Stimulated activated CD8-positive, alpha-beta memory T cell treated with anti-CD3 and anti-CD28 coated beads, Interleukin-15, amount 100 ng/mL, for 1 hour (primary cell): ENCODE measurements at places on chromosomes 3 and 15.

DNA sequence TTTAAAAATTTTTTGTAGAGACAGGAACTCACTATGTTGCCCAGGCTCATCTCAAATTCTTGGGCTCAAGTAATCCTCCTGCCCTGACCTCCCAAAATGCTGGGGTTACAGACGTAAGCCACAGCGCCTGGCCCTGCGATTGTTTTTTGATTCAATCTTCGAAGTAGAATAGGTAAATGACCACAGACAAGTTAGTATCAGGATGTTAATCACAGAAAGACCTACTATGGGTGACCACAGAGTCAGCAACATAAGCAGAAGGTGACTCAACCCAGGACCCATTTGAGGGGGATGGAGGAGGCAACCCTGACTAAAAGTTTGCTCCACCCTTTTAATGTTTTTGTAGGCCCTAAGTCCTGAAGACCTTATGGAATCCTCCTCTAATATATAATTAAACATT lies 10.0 kb upstream of the USP3 start:
- no peak for DNase-seq

GRCh38 chr3:26703519-26703918 lies 80.9 kb downstream of the LRRC3B start:
- DNase-seq, result no peak

DNA sequence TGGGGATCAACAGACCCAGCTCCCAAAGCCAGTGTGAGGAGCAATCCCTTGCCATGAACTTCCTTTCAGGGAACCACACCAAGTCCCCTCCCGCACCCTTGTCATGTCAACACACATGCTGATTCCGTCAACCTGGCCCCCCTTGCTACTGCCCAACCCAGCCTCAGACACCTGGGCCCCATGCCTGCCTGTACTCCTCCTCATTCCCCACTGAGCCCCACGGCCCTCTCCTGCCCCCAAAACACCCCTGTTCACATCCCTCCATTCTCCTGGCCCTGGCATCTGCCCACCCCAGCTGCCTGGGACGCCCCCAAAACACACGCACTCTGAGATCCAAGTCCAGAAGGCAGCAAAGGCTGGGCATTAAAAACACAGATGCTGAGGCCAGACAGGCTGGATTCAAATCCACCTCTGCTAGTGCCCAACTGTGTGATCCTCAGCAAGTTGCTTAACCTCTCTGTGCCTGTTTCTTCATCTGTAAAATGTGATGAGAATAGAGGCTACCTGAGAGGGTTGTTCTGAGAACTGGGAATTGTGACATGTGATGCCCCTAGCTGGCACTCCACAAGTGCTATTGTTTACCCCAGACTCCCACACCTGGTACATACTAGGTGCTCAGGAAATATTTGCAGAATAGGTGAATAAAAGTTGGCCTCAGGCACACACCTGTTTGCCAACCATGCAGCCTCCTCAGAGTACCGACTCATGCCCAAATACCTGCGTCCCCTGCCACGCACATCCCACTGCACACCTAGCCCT lies 2.3 kb downstream of the PLXND1 start:
- no peak for DNase-seq

DNA sequence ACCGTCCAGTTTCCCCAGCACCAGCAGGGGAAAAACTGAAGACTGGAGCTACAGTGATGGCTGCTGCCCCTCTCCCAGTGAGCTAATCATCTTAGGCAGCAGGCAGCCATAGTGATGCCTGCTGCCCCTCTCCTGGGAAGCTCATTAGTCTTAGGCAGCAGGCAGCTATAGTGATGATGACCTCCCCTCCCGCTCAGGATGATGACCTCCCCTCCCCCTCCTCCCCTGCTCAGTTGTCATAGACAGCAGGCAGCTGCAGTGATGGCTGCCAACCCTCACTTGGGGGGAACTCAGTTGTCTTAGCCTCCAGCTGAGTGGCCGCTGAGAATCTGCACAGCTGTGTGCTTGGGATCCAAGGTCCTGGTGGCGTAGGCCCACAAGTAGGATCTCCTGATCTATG lies 80.9 kb upstream of the MANF start:
- no peak for DNase-seq

- DNase-seq, result no peak
Measured at GRCh38 chr3:17030438-17030837, 145.7 kb downstream of the PLCL2 start.

DNA sequence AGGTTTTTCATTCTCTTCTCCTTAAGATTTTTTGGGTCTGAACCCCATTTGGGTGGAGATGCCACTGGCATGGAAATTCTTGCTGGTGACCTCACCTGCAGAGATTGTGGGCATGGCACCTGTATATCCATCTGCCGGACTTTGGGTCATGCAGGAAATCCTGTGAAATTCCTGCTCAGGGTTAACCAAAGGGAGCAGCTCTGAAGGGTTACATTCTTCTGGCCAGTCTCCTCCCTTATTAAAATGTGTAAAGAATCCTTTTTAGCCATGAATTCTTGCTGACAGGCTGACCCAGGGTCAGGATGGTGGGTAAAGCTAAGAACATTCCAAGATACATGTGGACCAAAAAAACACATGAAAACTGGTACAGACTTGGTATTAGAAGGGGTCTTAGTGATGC lies 27.4 kb downstream of the ARHGEF26 start:
- no peak for DNase-seq

- DNase-seq, result no peak
Measured at GRCh38 chr3:8702560-8702959, 31.0 kb upstream of the CAV3 start.

GRCh38 chr15:81889485-81889881 lies 156.3 kb downstream of the MEX3B start:
- DNase-seq, result no peak

DNA sequence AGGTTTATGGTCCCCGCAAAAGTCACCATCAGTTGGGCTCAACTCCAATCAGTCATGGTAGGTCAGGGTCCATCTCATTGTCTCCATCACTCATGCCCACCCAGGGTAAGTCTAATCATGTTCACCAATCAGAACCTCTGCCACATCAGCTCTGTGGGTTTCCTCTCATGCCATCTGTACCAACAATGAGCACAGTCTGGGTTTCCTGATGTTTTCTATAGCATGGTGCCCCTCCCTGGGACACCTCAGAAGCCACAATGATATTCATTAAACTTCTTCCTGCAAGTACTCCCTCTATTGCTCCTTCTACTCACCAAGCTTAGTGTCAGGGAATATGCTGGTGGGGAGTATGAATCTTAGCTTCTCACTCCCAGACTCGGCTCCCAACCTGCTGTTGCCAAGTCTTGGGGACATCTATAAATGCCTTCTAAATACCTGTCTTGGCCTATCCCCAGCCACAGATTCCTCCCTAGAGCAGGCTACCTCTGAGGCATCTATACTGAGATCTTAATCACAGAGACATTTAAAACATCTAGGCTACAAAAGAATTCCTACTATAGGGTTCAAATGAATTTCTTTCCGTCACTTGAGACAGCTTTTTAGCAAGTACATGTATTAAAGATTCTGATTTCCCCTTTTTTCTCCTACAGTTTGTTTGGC lies 5.0 kb upstream of the CCR2 start:
- no peak for DNase-seq

- DNase-seq, result no peak
Measured at GRCh38 chr3:105927741-105928140, 58.9 kb upstream of the CBLB start.

GRCh38 chr15:69225355-69226022 lies 65.1 kb downstream of the GLCE start:
- DNase-seq, result no peak

- no peak for DNase-seq
Measured at GRCh38 chr3:59940718-59941117, 890.9 kb upstream of the CFAP20DC start.

DNA sequence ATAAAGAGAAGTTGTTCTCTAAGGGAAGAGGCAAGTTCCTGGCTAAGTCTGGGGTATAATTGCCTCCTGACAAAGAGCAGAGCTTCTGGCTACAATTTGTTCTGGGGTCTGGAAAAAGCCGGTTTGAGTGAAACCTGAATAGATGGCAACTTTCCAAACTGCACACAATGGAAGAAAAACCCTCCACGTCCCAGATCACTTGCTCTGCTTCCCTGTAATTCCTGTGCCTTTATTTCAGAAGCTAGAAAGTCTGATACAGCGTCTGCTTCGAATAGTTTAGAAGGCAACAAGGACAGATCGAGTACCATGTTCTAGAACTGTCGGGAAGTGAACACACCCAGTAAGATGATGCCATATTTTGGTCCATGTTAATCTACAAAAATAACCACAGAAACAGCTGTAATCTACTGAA lies 1.6 kb upstream of the WDR82 start:
- no peak for DNase-seq

- no peak for DNase-seq
Measured at GRCh38 chr3:148360051-148360450, 337.7 kb upstream of the AGTR1 start.

DNA sequence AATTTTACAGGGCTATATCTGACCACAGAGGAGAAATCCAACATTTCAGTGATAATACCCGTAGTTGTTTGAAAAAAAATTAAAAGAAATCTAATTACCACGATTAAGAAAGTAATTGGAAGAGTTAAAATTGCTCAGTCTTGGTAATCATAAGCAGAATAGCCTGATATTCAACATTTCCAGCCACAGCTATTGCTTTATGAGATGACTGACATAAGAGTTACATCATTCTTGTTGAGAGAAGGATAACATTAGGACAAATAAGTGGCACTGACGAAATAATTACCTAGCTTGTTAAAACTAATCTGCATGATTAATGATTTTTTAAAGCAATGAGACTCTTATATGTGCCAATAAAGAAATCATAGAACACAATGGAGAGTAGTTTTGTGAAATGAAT lies 825.0 kb upstream of the GBE1 start:
- DNase-seq, result no peak

GRCh38 chr3:120353463-120353862 lies 4.3 kb upstream of the LRRC58 start:
- DNase-seq, result no peak

DNA sequence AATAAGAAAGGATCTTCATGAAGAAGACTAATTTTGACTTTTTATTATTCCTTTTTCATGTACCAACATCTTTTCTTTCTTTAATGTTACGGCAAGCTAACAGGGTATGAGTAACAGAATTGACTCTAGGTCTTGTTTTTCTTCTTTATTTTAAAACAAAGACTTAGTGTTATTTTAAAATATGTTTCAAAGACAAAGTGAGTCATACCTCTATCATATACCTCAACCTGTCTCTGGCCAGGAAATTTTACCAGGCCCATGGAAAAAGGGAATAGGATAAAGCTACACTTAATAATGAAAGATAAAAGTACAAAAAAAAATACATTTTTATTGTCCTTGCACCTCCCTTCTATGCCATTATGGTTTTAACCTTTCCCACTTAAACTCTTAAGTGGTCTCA lies 57.4 kb downstream of the ZNF148 start:
- DNase-seq, result no peak

DNA sequence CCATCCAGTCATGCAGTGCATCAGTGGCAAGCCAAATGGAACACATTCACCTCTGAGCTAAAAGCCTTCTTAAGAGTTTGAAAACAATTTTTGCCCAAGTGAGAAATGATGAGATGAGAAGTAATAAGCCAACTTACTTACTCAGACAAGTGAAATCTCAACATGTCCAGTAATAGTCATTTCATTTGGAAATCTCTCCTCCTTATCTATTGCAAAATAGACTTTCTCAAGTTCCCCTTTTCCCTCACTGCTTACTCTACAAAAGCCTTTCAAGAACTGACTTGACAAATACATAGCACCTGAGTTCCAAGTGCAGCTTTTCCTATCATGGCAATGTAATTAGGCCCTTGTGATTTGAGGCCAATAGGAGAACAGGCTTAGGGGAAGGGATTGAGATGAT lies 282.3 kb downstream of the SLC9A9 start:
- no peak for DNase-seq

DNA sequence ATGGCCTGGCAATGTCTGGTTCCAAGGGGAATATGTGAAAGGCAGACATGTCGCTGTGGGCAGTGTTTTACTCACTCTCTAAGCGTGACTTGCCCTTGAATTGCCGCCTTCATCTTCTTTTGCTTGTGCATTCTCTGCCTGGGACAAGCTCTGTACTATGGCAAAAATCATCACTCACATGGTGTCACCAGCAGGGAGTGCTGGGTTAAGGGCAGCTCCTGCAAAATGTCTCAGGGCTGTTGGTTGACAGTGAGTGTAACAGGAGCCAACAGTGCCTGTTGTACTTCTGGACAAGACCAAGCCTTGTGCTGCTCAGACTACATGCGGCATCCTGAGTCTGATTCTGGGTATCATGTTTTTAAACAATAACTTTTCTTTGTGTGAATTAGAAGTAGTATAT lies 45.3 kb upstream of the KY start:
- no peak for DNase-seq

GRCh38 chr3:188230962-188231361 lies 77.0 kb downstream of the LPP start:
- no peak for DNase-seq
